ENCODE measurements at places on chromosomes 12 and 14. TPM values are rescaled to one million over a fixed set of nuclear protein-coding genes. Genes with fewer than 3 reads are reported as not detected.

SLCO1B1 gene
- not detected for total RNA-seq

- no peaks in the 10 kb centered on the region for H3K36me3 ChIP-seq
- H3K27me3 ChIP-seq = peaks cover 39% of the 10 kb centered on the region
- peaks cover 9% of the 10 kb centered on the region for H3K4me1 ChIP-seq
- DNase-seq = no peak
- no peak overlapping the region for H3K27ac ChIP-seq
These were observed 5.3 kb upstream of the TBX5 start for GRCh38 chr12:114411071-114411837.

CLEC12A gene
- not detected for total RNA-seq

- no peaks in the 10 kb centered on the region for H3K27me3 ChIP-seq
- no peak for DNase-seq
- H3K4me1 ChIP-seq = no peaks in the 10 kb centered on the region
- no peaks in the 10 kb centered on the region for H3K36me3 ChIP-seq
These were observed 165.3 kb upstream of the RASSF8 start for GRCh38 chr12:25793196-25793595.

DNA sequence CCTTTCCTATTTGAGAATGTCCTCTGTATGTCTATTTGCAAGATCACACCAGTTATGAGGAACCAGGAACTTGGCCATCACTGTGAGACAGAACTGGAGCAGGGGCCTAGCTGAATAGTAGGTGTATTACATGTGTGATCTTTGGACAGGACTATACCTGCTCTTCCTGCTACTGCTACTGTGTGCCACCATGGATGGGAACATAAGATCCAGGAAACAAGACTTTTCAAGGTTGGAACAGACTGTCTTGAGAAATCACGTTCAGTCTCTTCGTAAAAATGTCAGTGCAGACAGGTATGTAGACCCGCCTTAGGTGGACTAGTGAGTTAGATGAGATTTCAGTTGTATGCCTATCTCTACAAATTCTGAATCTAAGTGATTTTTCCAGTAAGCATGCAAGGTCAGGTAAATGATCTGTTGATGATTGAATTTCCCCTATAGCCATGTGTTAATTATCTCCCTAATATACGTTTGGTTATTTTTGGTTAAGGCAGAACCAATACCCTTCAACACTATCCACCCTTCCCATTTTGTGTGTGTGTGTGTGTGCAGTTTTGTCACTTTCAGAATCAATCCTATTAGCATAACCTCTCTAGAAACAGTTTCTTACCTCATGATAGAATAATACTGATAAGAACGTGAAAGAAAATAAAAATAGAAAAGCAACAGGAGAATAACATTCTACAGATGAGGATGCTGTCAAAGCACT, 7.1 kb downstream of the A2M start:
- H3K4me3 ChIP-seq = no peak overlapping the region
- DNase-seq = no peak
- no peaks in the 10 kb centered on the region for H3K4me1 ChIP-seq
- H3K27me3 ChIP-seq = no peaks in the 10 kb centered on the region
- no peak overlapping the region for H3K27ac ChIP-seq
- H3K36me3 ChIP-seq = peaks cover 4% of the 10 kb centered on the region

CD163L1 gene
- 2.2 TPM for total RNA-seq

All from thyroid gland (tissue), 4 donors.